NCI-H2171 treated with DMSO at 0.1 percent for 48 hours (cell line): ENCODE measurements at places on chromosomes 13 and 19.

DNA sequence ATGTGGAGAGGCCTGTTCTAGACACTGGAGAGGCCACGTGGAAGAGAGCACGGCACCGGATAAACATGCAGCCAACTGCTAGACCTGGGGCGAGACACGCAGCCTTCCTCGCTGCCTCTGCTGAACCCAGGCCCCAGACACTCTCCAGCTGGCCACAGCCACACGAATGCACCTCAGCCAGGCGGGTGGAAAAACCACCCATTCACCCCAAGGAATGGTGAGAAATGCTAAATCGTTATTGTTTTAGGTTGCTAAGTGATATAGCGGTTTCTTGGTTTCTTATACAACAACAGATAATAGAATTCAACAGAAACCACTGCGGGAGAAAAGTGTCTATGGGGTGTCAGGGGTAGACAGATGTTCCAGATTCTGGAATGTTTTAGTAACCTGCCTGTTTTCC lies 52.5 kb downstream of the STK24 start:
- peak; percentile 15 for DNase-seq

DNA sequence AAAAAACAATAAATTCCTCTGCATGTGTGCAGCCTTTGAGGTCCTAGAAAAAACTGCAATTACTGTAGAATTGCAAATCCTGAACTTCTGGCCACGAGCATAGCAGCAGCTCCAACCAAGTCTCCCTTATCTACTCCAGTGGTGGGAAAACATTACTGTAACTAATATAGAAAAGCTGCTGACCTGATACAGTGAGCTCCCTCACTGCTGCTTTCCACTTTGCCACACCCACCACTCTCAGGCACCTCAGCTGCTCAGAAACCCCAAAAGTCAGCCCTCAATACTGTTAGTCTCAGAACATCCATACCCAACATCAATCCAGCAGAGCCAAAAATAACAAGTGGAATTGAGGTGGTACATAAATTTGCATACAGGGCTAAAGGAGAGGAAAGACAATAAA lies 192.5 kb downstream of the POU4F1 start:
- no peak for DNase-seq

GRCh38 chr13:80029170-80029569 lies 311.8 kb downstream of the SPRY2 start:
- DNase-seq, result no peak

- no peak for DNase-seq
Observed at GRCh38 chr13:41788552-41788951, 172.4 kb downstream of the VWA8 start.

- DNase-seq, result no peak
Observed at GRCh38 chr19:54257116-54257480, at the start of gene LILRB5. LILRB5 (minus strand) TSS chr19:54257273; CDS start chr19:54257193, 80 bp downstream.

DNA sequence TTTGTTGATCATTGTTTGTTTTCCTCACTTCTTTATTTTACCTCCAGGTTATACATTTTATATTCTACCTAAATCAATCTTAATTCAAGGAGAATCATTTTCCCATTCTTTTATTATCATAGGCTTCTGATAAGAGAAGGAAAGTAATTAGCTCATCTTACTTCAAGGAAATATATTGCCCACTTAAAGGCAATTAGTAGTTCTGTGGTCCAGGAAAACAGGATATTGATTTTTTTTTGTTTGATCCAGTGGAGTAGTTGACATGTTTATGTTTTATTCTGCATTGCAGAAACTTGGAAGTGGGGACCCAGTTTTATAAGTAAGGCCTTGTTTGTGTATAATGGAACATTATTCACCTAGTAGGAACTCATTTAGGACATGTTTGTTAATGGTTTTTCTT lies 390.6 kb downstream of the NDFIP2 start:
- DNase-seq, result no peak

GRCh38 chr19:47099576-47100050 lies 14.0 kb downstream of the ZC3H4 start:
- DNase-seq, result no peak

GRCh38 chr13:95155093-95155492 lies 146.2 kb downstream of the ABCC4 start:
- no peak for DNase-seq

DNA sequence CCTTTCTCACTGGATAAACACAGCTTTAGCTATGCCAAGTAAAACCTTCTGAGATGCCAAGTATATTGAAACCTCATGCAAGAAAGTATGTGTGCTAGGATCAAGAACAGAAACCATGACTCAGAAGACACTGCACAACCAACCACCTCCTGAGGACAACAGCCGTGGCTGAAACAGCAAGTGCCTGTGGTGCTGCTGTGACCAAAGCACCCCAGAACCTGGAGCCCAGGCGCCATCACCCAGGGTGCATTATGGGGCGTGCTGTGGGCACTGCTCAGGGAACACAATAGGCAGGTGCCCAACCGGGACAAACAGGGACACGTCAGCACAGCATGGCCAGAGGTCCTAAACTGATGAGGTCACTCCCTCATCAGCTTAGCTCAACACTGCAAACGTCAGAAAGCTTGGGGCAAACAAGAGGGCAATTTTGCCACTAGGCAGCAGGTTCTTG lies 101.3 kb upstream of the SLC15A1 start:
- DNase-seq, result no peak

- DNase-seq, result no peak
Observed at GRCh38 chr19:14111486-14111885, 6.1 kb downstream of the PRKACA start.

DNA sequence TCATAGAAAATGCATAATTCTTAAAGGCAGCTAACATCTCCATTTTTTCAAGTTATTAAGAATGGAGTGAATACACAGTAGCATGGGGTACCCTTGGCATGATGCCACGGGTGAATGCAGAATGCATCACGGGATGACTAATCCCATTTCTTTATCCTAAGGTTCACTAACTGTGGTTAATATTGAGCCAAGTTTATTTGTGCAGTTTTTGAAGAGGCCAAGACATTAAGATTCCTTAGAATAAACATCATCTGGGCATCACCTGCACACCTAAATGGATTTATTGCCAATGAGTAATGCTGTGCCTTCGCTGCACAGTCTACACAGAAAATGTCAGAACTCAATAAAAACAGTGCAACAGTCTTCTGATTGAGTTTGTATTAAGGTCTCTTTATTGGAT lies 333.1 kb downstream of the GPC6 start:
- peak; percentile 51 for DNase-seq

- no peak for DNase-seq
Observed at GRCh38 chr13:106424805-106425204, 110.7 kb downstream of the EFNB2 start.

- no peak for DNase-seq
Observed at GRCh38 chr19:29841209-29841558, 29.4 kb downstream of the CCNE1 start.

GRCh38 chr19:31226151-31226935 lies 122.9 kb downstream of the TSHZ3 start:
- no peak for DNase-seq

DNA sequence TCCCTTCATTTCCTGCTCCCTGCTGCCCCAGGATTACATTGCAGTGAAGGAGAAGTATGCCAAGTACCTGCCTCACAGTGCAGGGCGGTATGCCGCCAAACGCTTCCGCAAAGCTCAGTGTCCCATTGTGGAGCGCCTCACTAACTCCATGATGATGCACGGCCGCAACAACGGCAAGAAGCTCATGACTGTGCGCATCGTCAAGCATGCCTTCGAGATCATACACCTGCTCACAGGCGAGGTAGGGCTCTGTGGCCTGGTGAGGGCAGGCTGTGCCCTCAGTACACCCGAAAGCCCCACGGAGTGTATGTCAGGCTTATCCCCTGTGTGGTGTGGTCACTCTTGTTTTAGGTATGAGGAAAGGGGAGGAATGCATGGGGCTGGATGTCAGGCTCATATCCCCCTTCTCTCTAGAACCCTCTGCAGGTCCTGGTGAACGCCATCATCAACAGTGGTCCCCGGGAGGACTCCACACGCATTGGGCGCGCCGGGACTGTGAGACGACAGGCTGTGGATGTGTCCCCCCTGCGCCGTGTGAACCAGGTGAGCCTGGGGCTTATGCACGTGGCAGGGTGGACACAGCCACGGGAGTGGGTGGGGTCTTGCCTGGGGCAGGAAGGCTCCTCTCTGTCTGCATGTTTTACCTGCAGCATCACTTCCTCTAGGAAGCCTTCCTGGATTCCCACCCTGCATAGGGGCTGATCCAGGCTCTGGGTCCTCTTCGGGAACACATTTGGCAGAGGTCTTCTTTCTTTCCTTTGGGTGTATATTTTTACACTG lies 2.3 kb upstream of the RNF225 start:
- no peak for DNase-seq

DNA sequence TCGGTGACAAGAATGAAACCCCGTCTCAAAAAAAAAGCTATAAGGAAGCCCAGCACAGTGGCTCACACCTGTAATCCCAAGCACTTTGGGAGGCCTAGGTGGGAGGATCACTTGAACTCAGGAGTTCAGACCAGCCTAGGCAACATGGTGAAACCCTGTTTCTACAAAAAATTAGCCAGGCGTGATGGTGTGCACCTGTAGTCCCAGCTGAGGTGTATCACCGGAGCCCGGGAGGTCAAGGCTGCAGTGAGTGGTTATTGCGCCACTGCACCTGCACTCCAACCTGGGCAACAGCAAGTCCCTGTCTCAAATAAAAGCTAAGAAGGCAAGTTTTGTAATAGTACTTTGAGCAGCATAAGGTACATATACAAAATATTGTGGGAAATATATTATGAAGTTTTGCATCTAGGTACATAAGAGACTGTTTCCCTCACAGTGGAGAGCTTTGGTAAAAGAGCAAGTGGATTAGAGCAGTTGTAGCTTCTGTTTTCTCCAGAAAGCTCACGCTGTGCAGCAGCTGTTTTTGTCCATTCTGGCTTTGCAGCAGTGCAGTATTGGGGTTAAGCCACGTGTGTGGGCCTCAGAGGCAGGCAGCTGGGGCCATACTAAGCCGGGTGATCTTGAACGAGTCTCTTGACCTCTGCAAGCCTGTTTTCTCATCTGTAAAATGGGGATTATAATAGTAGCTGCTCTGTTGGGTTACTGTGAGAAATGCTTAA lies 35.4 kb downstream of the ARHGAP35 start:
- peak; percentile 11 for DNase-seq

- peak; percentile 63 for DNase-seq
Observed at GRCh38 chr19:50313812-50314536, 15.2 kb downstream of the KCNC3 start.

GRCh38 chr13:113724780-113725315 lies 34.2 kb upstream of the TMEM255B start:
- DNase-seq, result peak; percentile 77

DNA sequence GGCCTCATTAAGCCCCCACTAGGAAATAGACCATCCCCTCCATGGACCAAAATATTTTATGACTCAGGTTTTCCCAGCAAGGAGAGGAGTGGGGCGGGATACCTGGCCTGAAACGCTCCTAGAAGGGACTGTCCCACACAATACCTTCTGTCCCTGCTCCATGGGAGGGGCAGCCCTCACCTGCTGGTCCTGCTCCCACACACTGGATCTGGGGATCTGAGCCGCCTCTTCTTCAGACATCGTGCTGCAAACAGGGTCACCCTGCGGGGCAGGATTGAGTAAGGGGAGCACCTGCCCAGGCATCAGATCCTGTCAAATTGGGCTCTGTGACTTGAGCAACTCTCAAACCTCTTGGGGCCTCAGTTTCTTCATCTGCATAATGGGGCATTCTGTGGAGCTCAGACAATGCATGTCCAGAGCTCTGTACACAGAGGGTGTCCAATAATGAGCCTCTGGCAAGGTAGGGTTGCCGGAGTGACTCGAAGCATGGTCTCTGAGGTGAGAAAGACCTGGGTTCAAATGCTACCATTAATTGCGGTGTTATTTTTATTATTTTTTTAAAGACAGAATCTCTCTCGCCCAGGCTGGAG lies 1.1 kb downstream of the PLIN5 start:
- no peak for DNase-seq

DNA sequence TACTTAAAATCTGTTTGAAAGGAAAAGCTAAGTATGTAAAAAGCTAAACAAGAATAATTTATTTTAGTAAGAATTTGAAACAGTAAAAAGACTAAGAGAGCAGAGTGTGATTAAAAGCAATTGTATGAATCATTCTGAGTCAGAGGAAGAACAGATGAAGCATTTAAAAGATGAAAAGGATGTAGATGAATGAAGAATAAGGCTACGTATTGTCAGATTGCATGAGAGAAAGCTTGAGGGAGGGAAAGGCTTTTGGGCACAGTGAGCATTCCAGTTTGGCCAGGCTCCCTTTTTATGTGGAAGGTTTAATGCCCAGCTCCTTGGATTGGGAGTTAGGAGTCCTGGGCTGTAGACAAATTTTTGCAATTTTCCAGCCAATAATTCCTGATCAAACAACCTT lies 117.7 kb downstream of the FREM2 start:
- DNase-seq, result no peak

DNA sequence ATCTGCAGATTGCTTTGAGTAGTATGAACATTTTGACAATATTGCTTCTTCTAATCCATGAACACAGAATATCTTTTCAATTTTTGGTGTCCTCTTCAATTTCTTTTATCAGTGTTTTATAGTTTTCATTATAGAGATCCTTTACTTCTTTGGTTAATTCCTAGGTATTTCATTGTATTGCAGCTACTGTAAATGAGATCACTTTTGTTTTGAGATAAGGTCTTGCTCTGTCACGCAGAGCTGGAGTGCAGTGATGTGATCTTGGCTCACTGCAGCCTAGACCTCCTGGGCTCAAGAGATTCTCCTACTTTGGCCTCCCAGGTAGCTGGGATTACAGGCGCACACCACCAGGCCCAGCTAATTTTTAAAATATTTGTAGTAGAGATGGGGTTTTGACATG lies 9.8 kb downstream of the CYP2A7 start:
- no peak for DNase-seq

DNA sequence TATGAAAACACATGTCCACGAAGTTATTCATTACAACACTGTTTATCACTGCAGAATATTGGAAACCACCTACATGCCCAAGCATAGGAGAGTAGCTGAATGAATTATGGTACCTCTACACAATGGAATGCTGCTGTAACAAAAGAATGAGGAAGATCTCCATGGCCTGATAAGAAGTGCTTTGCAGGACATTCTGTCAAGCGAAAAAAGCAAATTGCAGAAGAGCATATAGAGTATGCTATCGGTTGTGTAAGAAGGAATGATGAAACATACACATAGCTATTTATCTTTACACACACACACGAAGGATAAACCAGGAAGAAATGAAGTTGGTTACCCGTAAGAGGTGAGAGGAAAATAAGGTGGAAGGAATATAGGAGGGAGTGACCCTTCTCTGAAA lies 37.5 kb upstream of the CEACAM20 start:
- DNase-seq, result no peak

DNA sequence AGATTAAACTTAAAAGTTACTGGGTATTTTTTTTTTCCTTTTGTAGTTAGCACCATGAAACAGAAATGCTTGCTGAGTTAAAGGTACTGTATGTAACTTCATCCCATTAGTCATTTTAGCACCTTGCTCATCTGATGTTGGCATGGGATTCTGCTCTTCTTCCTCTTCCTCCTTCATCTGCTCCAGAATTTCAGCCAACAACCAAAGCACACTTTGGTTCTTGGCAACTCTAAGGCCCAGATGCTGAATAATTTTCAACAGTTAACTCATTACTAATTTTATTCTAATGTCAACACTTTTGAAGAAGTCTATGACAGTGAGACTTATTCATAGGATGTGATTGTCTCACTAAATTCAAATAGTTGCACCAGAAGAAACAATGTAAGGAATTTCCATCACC lies 359.2 kb downstream of the KCTD12 start:
- no peak for DNase-seq
